Iris pigment epithelial cell (primary cell): ENCODE measurements at places on chromosomes 1 and 21.

DNA sequence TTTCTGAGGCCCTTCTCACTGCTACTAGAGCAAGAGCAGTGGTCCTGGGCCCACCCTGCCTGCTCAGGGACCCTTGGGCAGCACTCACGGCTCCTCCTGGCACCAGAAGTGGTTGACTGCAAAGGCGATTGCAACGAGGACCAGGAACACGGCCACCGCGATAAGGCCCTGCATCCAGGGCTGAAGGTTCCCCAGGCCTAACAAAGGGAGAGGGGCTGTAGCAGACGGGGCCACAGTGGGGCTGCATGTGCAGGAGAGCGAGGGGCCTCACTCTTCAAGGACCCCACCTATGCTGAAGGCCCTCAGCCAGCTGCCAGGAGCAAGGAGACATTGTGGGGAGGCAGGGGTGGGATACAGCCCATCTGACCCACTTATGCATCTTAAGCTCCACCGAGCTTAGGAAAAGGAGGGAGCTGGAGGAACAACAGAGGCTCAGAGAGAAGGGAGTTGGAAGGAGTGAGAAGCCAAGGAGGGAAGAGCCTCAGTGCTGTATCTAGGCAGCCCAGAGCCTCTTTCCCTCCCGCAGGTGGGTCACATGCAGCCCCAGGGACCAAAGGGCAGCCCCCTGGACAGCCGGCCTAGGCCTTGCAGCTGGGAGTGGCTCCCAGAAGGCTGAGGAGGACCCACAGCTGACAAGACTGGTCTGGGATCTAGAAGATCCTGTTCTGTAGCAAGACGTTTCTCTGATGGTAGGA, 2.5 kb downstream of the PDZK1IP1 start:
- no peak for DNase-seq

DNA sequence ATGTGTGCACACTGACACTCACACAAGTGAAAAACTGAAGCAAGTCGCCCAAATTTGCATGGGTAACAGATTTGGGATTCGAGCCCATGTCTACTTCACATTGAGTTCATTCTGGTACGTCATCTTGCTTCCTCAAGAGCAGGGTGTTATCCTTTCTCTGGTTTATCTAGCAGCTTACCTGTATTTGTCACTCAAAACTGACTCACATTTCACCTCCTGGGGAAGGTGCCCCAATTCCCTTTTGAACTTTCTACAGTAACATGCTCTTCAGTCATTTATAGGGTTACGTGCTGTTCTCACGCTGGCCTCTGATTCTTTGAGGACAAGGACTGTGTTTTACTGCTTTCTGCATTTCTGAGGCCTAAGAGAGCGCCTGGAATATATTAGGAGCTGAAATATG, 162.8 kb downstream of the PDE4B start:
- no peak for DNase-seq

DNA sequence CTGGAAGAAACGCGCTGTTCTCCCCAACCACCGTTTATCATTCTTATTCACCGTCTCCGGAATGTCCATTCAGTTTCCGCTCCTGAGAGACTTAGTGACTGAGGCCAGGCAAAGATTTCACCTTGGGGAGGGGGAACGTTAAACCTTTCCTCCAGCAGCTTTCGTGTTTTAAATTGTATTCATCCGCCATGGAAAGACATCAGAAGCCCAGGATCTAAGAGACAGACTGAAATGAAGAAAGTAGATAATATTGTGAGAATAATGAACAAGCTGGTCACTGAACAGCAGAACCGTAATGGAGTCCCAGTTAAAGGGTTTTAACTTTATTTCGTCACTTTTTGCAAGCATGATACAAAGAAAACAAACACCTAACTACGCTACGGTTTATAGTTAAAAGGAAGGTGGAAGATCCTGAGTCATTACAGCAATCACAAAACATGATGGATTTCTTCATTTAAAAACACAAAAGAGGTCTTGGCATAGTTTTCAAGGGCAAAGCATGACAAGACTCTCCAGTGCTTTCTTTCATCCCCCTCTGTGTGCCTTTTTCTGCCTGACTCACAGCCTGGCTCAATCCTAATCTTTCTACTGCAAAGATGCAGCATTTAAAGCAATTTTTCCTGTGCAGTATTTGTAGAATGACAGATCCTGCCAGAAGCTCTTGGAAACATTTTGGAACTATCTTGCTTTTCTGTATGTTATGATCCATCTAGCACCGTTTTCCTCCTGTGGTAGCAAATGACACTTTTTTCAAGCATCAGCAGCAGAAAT, 722 bp upstream of the SLC19A2 start:
- DNase-seq: peak; percentile 88

GRCh38 chr1:57674801-57675200, 250.9 kb upstream of the DAB1 start:
- no peak for DNase-seq

- DNase-seq: peak; percentile 97
Measured at GRCh38 chr1:85578321-85579295, 2.0 kb upstream of the CCN1 start.

DNA sequence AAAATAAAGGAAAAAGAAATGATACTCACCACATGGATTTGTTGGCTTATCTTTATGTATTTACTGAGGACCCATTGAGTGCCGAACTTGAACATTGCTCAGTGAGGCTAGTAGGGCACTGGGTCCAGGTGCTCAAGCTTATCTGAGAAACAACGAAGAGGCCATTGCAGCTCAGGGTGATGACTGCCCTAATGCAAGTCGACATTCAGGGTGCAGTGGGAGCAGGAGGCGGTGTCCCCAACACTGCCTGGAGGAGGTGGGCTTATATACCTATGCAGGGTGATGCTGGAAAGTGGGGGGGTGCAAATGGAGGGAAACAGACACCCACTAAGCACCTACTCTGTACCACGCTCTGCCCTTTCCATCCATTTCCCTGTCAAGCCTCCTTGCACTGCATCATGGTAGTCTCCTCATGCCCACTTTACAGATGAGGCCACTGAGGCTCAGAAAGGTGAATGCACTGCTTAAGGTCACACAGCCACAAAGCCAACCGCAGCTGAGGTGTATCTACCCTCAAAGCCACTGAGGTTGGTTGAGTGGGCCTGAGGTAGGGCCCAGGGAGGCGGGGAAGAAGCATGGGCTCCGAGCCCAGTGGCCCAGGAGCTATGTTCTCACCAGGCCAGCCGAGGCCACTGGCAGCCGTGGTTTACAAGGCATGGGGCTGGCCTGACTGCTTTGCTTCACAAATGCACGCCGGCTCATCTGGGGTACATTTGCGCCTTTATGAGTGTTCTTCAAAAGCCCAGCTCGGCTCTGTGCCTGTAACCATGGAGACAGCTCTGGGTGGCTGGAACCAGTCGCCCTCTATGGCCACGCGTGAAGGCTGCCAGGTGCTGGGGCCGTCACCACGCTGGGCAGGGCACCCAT, 103.8 kb downstream of the EPHB2 start:
- no peak for DNase-seq

GRCh38 chr1:199691540-199691939, 336.0 kb upstream of the NR5A2 start:
- DNase-seq: peak; percentile 94

DNA sequence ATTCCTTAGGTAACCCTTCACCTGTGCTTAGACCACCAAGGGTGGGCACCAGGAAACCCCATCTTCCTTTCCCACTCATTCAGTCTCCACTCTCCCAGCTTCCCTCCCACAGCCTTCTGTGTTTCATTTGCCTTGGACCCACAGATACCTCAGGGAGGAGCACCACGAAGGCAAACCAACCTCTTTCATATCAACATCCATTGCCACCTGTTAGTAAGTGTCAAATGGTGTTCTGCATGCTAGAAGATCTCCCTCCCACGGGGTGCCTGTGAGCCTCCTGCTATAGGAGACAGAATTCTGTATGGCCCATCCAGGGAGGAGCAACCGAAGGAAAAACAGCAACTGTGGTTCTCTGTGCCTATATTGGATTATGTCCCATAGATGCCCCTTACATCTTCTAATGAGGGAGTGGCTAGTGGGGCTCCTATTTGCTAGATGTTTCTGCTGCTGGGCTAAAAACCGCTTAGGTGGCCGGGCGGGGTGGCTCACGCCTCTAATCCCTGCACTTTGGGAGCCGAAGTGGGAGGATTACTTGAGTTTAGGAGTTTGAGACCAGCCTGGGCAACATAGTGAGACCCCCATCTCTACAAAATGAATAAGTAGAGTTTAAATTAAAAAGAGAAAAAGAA, 25.6 kb upstream of the SCCPDH start:
- no peak for DNase-seq

DNA sequence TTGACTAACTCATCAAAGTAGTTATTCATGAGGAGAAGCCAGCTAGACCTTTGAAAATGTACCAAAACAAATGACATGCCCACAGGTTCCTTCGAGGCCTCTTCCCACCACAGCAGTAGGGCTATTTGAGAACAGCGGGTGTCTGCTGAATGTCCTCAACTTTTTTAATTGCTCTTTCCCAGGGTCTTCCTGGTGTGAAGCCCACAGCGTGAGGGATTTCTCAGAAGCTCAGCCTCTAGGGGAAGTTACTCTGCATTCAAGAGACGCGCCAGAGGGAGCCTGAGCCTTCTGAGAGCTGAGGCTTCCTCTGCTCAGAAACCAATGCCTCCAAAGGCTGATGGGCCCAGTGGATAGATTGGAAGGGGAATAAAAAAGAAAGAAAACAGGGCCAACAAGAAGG, 153.6 kb downstream of the OLFM3 start:
- no peak for DNase-seq

DNA sequence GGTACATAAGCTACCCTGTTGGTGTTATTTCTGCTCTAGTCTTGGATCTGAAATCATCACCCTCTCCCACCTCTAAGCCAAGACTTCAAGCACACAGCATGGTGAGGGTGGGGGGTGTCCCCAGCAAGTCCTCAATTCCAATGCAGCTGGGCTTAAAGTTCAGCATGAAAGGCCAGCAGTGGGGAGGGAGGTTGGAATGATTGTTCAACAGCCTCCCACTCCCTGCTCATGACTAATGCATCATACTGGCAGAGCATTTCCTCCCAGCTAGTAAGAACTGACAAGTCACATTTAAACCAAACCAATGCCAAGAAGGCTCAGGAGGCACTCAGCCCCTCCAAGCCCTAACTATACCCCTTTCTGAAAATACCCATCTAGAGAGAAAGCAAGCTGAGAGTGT, 50.1 kb downstream of the TIAM1 start:
- peak; percentile 97 for DNase-seq

DNA sequence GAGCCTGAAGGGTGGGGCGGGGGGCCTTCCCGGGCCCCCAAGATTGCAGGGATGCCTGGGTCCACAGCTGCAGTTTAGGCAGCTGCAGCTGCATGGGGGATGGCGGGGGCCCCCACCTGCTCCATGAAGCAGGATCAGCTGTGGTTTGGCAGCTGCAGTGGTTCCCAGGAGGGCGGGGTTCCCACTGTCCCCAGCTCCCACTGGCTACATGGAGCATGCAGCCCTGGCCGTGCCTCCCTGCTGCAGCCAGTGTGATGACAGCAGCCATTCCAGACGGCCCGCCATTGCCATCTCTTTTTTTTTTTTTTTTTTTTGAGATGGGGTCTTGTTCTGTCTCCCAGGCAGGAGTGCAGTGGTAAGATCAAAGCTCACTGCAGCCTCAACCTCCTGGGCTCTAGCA, 992 bp upstream of the C1QA start:
- no peak for DNase-seq

DNA sequence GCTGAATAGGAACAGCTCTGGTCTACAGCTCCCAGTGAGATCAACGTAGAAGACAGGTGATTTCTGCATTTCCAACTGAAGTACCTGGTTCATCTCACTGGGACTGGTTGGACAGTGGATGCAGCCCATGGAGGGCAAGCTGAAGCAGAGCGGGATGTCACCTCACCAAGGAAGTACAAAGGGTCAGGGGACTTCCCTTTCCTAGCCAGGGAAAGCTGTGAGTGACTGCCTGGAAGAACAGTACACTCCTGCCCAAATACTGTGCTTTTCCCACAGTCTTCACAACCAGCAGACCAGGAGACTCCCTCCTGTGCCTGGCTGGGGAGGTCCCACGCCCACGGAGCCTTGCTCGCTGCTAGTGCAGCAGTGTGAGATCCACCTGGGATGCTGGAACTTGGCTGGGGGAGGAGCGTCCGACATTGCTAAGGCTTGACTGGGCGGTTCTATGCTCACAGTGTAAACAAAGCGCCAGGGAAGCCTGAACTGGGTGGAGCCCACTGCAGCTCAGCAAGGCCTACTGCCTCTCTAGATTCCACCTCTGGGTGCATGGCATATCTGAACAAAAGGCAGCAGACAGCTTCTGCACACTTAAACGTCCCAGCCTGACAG, 14.7 kb downstream of the CR1L start:
- DNase-seq: no peak
